Fibroblast of skin of right biceps (primary cell): ENCODE measurements at places on chromosomes 7 and 10.

DNA sequence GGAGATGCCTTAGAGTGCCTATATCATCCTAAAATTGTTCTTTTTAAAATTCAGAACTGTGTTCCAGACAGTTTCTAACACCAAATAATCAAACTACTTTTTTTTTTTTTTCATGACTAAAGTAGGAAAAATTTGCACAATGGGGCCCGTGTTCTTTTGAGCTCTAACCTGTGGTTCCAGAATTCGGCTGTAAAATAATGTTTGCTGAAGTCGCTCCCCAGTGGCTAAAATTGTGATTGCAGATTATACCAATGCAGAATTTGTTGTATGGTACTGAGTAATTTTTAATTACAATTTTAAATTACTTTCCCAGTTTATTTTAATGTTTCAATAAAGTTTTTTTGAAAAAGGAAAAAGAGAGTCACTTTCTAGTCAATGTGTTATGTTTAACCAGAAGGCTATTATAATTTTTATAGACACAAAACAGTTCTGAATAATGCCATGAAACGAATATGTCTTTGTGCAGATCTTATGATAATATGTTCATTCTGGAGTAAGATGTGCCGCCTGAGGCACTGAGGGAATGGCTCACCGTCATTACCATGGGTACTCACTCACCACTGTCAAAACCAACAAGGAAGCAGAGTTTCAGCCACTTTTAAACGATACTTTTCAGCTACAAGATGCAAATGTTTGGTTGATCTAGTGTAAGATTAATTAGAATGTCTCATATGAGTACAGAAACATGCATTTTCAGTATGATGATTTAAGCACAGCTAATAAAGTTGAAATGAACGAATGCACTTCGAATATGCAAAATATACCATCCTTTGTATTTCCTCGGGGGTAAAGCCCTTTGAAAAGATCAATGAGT lies 173.6 kb downstream of the PRKCQ start:
- peak; percentile 40 for DNase-seq

DNA sequence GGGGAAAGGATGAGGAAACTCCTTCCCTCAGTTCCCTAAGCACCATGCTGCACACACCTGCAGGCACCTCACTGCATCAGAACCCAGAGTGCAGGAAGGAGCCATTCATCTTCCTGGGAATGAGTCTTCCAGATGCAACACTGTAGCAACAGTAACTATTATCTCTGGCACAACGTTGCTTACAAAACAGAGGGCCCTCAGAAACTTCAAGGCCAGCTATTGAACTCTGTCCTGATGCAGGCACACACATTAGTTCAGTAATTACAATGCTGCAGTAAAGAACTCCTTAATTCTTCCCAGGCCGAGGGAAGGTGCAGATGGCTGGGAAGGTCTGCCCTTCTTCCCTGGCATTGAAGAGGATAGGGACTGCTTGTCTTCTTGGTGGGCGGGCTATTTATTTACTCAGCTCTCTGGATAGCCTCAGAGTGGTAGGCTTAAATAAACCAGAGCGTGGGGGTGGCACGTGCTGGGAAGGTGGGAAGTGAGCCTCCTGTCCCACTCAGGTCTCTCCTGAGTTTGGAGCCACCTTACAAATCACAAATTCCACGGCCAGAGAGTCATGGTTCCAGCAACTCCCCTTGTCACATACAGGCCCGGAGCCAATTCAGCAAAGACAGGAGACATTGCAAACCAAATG lies 125.1 kb upstream of the JCAD start:
- DNase-seq = no peak

DNA sequence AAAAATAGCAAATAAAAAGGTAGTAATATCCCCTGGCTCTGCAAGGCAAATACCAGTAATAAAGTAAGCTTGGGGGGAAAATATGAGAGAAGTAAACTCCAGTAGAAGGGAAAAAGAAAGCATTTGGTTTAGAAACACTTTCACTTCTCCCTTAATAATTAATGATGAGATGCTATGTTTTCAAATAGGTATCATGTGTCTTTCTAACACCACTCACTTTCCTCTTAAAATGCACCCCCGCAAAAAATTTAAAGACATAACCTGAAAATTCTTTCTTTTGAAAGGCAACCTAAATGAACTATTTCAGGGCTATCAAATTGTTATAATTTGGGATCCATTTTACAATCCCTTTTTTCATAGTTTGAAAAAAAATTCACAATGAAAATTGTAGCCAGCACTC lies 240.3 kb downstream of the SNX10 start:
- no peak for DNase-seq

GRCh38 chr7:112364388-112364787 lies 85.9 kb upstream of the IFRD1 start:
- no peak for DNase-seq

DNA sequence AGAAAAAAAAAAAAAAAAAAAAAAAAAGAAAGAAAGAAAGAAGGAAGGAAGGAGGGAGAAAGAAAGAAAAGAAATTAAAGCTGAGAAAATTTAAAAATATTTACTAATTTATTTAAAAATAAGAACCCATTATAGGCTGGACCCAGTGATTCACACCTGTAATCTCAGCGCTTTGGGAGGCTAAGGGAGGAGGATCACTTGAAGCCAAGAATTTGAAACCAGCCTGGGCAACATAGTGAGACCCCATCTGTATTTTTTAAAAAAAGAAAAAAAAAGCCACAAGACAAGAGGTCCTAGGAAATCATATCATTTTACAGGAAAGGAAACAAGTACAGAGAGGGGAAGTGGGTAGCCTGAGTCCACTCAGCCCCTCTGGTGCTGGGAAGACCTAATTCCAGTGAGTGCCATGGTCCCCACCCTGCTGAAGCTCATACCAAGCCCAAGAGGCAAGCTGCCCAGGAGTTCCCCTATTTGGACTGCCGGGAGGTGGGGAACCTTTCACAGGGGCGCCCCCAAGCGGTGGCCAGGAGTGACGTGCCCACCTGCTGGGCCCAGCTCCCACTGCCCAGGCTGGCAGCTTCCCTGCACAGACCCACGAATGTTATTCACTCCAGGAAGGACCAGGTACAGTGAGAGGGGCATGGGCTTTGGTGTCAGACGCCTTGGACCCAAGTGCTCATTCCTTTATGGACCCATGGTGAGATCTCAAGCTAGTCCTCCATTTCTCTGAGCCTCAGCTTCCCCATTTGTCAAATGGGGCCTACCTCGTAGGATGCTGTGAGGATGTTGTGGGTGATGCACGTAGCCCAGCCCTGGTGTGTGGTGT lies 133.6 kb downstream of the ZMIZ1 start:
- DNase-seq = peak; percentile 51

- no peak for DNase-seq
Observed at GRCh38 chr7:133827707-133828623, 299.2 kb upstream of the LRGUK start.

GRCh38 chr10:79445977-79446757 lies 743 bp upstream of the ZCCHC24 start:
- peak; percentile 86 for DNase-seq

- DNase-seq = no peak
Observed at GRCh38 chr7:140674356-140674800, 1.6 kb downstream of the ADCK2 start.

DNA sequence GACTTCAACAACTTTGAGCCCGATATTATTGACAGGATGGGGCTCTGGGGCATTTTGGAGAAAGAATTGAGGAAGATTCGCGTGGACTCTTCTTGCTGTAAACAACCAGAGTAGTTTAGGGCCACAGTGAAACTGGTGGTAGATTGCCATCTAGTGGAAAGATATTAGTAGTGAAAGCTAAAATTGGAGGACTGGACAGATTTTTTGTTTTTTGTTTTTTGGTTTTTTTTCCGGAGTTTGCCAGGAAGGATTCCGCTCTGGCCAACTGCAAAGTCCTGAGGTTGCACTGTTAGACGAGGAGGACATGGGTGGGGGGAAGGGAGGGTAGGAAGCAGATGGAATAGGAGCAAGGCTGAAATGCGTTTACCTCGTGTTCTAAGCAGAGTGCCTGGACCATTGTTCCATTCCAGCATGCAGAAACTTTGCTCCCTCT lies 11.7 kb downstream of the NOBOX start:
- DNase-seq = peak; percentile 55

DNA sequence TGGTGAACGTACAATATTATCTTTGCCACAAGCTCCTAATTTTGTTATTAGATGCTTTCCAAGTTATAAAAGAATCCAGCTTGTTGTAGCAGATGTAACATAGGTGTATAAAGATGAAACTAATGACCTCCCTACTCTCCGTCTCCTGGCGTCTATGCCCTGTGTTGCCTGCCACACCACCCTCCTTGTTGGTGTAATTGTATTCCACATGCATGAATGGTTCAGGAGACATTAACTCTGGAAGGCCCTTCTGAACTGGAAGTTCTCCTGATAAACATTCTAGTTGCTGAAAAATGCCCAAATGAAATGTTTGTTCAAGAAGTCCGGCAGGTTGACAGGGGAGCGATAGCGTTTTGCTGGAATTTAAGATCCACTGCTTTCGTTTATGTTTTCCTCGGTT lies 53.9 kb upstream of the SEPHS1 start:
- no peak for DNase-seq

- no peak for DNase-seq
Observed at GRCh38 chr7:120731271-120731670, 126.7 kb downstream of the TSPAN12 start.

GRCh38 chr7:14179781-14180180 lies 190.3 kb upstream of the ETV1 start:
- DNase-seq = no peak

DNA sequence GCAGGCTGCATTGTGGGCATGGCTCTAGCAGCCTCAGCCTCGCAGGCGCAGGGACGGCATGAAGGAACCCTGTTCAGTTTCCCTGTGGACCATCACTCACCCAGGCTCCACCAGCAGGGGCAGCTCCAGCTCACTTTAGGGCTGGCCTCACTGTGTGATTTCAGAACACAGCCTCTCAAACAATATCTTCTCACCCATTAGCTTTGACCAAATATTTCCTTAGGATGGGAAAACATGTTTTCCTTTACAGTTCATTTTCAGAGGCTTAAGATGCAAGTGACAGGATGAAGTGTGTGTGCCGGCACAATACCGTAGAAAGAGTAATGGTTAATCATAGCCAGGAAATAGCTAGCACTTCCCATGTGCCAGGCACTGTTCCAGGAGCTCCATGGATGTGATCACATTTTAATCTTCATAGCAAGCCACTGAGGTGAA lies 58.2 kb downstream of the LANCL2 start:
- peak; percentile 78 for DNase-seq

- no peak for DNase-seq
Observed at GRCh38 chr7:39429421-39429820, 136.8 kb upstream of the YAE1 start.

DNA sequence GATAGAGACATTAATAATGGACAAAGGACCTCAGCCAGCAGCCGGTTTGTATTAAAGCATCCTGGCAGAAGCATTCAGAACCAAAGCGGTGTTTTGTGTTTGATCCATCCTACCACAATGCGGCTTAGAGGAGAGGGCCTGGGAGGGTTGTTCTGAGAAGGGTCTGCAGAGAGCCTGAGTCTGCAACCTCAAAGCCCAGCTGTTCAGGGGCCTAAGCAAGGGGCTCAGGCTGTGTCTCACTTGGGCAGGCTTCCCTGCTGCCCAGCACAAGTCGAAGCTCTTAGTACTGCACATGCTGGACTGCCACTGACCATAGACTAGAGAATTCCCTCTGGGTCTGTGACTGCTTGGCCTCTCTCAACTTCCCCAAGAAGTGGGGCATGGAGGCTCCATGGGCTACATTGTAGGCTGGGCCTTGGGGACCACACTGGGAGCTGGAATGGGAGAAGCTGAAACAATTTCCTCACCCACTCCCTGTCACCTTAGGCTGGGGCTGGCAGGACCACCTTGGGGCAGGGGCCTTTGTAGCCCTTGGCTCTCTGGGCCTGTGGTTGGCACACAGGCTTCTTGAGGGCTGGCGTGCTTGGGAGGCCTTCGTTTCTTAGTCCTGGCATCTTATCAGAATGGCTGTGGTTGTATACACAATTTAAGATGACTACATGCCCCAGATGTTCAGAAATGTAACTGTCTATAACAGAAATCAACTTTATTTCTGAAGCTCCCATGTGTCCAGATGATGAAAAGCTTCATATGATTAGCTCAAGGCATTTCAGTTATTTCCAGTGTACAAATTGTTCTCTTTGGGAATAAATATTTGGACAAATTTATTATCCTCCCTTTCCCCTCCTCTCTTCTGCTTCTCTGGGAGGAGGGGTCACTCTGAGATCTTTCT lies 44.5 kb downstream of the LRRC18 start:
- DNase-seq = no peak

- peak; percentile 1 for DNase-seq
Observed at GRCh38 chr7:49001610-49002033, 77.3 kb downstream of the CDC14C start.

GRCh38 chr10:111445667-111446066 lies 368.8 kb downstream of the ADRA2A start:
- DNase-seq = no peak
